D341Med (cell line): ENCODE measurements at places on chromosomes 5 and 9.

GRCh38 chr9:90914868-90915483 lies 113.4 kb downstream of the SYK start:
- DNase-seq = peak; percentile 90

DNA sequence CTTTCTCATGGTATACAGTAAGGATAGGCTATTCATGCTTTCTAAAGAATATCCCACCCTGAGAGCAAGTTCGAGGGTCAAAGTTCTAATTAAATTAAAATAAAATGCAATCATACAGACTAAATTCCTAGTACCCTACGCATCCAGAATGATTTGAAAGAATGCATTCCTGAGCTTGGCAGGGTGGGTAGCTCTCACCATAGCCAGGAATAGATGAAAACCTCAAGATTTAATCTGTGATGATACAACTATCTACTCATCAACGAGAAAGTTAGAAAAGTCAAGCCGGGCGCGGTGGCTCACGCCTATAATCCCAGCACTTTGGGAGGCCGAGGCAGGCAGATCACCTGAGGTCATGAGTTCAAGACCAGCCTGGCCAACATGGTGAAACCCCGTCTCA lies 32.3 kb downstream of the SERINC5 start:
- DNase-seq = no peak

DNA sequence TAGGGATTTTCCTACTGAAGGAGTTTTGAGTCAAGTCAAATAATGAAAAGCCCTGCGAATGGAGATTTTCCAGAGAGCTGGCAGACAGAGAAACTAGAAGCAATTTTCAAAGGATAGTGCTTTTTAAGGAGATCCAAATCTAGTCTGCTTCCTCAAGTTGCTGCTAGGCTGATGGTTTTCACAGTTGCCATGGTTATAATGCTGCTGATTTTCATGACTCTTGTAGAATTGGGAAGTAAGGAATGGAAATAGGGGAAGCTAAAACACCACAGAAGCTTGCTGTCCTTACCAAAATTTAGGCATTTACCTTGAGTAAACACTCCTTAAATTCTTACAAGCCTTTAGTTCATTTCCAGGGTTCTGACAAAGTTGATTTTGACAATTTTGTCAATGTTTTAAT lies 30.1 kb upstream of the HAPLN1 start:
- DNase-seq = no peak

GRCh38 chr5:116388564-116389258 lies 185.9 kb downstream of the SEMA6A start:
- no peak for DNase-seq

DNA sequence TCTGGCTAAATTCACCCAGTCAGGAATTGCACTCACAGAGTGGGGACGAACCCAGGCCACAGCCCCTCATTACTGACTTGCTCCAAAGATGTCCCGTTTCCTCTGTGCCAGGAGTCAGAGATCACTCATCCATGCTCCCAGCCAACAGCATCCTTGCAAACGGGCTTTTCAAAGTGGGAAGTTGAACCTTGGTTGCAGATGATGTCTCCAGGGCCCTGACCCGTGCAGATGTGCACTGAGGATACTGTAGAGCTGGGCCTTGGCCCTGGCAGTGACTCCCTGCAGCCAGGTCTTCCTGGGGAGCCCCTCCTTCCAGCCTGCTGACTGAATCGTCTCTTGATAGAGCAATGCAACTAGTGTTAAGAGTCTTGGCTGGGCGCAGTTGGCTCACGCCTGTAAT lies 22.3 kb downstream of the TCF7 start:
- no peak for DNase-seq

- DNase-seq = no peak
These were observed 16.7 kb downstream of the ADAMTS19 start for GRCh38 chr5:129476751-129477150.

GRCh38 chr5:64811050-64811640 lies 42.4 kb downstream of the CWC27 start:
- DNase-seq = peak; percentile 21

- no peak for DNase-seq
These were observed 31.6 kb downstream of the ENC1 start for GRCh38 chr5:74608736-74609601.

DNA sequence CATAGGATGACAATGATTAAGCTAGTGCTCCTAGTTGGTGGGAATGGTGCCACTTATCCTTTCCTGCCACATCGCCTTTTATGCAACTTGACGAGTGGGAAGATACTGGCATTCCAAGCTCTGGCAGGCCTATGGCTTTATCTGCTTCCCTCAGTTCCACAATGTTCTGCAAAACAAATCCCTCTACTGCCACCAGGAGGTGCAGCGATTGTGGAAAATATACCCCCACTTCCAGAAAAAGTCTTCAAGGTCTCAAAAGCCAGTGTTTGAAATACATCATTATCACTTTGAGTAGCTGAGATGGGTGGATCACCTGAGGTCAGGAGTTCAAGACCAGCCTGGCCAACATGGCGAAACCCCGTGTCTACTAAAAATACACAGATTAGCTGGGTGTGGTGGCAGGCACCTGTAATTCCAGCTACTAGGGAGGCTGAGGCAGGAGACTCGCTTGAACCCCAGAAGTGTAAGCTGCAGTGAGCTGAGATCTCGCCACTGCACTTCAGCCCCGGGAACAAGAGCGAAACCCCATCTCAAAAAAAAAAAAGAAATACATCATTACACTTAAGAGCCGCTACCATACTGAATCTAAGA lies 3.4 kb downstream of the CLINT1 start:
- peak; percentile 60 for DNase-seq

DNA sequence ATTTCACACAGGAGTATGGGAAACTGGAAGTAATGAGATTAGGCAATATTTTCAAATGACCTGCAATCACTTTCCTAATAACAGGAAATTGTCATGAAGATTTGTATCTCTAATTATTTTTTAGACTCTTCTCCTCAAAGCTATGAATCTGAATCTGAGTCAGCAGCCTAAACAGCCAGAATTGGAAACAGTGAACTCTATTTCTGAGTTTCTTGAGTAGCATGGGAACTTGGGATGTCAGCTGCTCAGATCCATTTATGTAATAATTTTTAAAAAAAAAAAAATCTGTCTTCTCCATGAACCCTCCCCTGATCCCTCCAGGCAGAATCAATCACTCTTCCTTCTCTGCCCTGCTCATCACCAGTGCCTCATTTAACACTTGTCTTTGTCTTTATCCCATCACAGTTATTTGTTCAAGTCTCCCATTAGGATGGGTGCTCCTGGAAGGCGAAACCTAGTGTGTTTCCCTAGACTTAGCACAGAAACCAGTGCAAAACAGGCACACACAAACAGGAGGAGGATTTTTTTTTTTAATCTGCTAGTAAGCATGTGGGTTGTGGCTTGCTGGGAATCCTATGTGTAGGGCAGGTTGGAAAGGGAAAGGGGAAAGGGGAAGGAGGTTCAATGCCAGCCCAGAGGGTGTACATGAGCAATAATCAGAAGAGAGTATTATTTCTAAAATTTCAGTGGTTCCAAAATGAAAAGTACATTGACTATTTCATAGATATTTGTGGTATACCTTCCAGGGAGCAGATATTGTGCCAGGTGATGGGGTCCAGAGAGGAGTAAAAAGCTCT lies 186.8 kb downstream of the TTLL11 start:
- DNase-seq = no peak

DNA sequence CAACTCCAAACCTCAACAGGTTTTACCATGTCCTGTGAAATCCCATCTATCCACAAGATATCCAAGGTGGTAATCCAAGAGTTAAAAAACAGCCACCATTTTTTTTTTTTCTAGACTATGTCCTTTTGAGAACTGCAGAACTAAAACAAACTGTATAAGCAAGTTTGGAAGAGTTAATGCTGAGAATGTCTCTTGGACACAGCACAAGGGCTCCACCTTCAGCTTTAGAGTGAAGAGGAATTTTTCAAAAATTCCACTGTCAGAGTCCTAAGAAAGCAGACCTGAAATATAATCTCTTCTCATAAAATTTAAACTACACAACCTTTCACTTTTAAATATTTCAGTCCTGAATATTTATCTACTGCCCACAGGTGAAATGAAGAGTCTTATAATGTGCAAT lies 167.8 kb upstream of the CCNG1 start:
- DNase-seq = no peak

DNA sequence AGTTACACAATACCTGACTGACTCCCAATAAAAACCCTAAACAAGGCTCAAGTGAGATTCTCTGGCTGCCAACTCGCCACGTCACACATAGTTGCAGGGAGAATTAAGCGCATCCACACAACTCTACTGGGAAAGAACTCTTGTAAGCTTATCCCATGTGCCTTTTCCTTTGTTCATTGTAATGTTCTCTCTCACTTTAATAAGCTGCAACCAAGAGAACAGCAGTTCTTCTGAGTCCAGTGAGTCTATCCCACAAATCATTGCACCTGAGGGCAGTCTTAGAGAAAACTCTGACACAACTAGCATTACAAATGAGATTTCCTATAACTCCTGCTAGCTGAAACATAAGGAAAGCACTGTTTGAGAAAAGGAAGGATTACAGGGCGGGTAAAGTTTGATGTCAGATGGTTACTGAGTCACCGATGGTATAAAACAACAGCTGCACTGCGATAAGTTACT lies 27.4 kb downstream of the CENPK start:
- no peak for DNase-seq

- no peak for DNase-seq
These were observed 155.1 kb upstream of the RAI14 start for GRCh38 chr5:34501016-34501415.
